NCI-H2081 treated with DMSO at 0.1 percent for 48 hours (cell line): ENCODE measurements at places on chromosomes 3 and 15.
A peak's percentile ranks its signal among the peaks of the same experiment; 100 is the strongest.

DNA sequence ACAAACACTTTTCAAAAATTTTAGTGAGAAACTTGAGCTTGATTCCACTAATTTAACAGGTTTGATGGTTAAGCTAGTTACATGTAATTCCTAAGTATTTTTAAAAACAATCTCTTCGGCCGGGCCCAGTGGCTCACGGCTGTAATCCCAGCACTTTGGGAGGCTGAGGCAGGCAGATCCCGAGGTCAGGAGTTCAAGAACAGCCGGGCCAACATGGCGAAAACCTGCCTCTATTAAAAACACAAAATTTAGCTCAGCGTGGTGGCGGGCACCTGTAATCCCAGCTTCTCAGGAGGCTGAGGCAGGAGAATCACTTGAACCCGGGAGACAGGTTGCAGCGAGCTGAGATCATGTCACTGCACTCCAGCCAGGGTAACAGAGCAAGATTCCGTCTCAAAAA is 25.3 kb downstream of the TRA2B start:
- no peak for DNase-seq

GRCh38 chr3:28901018-28901417 is 379.9 kb upstream of the RBMS3 start:
- DNase-seq: no peak

GRCh38 chr15:37032091-37032775 is 68.1 kb downstream of the MEIS2 start:
- no peak for DNase-seq

DNA sequence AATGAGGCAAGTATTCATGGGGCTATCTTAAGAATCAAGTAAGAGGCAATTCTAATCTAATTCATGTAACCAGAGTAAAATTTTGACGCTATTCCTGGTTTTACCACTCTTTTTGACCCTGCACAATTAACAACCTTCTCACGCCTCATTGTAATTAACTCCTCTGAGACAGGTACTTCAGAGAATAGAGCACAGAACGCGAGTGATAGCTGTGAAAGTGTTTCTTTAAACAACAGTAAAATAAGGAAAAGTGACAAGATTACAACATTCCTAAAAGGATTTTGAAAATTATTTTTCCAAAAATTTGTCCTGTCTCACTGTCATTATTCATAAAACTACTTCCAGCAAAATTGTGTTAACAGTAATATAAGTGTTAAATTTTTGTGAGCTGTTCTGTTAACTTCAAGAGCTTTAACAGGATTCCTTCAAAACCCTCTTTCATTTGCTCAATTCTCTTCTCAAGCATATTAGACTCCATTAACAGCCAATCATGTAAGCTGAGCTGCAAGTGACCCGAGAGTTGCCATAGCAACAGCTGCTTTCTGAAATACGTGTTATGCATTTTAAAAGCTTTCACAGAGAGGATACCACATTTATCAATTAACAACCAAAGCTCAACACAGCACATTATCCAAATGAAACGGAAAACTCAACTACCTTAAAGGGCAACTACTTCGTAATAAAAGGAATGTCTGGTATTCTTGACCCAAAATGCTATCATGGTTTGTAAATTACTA is 93.1 kb downstream of the STAG1 start:
- DNase-seq: peak; percentile 14

DNA sequence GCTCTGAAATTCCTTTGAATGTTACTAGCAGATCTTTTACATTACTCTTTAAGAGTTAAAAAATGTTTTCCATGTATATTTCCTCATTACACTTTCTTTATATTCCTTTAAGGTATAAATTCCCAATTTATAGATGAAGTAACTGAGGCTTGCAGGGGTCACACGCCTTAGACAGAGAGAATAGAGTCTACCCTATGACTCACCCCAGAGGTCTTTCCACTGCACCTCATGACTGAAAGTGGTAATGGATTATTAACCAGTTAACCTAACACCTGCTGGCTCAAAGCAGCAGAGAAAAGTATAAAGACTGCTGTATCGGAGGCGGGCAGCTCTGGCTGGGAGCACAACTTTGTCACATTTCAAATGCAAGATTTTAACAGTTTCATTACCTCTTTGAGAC is 37.7 kb downstream of the LDHAL6B start:
- DNase-seq: no peak
